ENCODE measurements at places on chromosomes 6 and 20.

DNA sequence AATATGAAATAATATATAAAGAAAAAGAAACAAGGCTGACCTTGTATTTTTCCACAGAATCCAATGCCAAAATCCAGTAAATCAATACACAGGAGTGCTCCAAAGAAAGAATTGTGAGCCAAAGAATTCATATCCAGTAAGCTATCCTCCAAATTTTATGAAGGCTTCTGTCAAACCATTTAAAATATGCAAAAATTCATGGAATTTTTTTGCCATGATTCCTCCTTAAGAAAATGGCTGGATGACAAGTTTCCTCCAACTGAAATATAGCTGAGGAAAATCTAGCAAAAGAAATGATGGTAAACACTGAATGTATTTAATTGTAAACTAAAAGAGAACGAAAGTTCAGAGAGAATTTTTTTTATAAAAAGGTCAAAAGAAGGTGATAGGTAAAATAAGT, 290.3 kb downstream of the UBE3D start:
- no peak for DNase-seq

GRCh38 chr6:3816251-3816650, 32.9 kb upstream of the FAM50B start:
- DNase-seq = no peak

DNA sequence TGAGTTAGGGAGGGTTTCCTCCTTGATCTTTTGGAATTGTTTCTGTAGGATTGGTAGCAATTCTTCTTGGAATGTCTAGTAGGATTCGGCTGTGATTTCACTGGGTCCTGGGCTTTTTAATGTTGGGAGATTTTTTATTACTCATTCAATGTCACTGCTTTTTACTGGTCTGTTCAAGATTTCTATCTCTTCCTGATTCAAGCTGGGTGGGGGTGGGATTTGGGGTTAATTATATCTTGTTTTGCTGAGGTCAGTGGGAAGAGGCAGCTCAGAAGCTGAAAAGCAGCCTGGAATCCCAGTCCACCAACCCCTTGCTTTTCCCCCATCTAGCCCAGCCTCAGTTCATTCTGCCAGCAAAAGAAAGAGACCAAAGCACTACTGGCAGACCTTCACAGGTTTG, 39.6 kb downstream of the SUMO4 start:
- DNase-seq = no peak

DNA sequence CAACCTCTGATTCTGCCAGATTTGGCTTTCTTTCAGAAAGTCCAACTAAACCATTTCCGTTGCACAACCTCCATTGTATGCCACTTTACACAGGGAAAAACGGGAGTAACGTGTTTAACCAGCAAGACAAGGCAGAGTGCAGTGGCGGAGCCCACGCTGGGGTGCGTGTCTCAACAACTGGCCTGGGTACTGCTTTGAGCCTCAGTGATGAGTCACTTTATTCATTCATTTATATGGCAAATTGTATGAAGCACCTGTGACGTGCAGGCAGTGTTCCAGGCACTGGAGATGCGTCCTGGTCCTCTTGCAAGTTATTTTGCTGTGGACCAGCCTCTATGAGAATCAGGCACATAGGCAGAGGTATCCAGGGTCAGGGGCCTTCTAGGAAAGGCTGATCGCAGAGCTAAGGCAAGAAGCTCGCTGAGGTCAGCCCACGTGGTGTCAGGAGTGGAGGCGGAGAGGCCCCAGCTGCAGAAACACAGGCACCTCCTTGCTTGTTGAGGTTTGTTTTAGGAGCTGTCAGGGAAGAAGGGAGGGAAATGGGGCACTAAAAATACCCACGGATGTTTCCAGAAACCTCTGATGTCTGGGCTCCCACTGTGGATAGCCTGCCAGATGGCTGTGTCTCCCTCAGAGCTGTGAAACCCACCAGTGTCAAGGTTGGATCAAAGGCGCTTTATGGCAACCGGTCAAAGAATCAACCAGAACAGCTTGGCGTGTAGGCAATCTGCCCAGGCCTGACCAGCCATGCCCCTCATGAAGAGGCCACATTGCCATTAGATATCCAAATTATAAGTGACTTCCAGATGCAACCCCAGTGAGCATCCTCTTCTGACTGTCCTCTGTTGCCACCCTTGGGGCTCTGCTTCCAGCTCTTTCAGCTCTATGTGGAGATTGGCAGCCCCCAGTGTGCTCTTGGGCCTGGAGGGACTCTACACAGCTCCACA, 157.2 kb downstream of the CD83 start:
- no peak for DNase-seq

DNA sequence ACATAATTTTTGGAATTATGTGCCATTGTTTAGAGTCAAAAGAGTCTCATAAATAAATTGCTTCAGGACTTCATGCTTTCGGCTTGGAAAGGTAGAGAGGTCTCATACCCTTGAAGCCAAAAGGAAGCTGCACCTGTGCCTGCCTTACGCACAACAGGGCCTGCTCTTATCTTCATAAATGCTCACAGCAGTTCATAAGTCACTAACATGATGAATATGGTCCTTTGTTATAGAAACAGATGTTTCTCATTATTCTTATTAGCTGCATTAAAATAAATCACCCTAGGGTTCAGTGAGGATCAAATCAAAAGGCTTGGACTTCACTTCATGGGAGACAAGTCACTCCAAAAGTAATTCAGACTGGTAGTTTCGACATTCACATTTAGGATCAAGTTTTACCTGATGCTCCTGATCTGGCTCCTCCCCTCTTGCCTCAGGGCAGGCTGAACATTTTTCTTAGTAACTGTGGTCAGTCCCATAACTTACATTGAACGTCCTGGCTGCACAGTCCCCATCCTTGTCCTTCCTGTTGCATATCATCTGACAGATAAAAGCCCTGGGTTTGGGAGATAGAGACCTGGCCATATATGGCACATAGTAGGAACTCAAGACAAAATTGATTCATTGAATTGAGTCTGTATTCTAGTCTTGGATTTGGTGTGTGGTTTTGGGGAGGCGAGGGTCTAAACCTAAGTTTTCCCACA, 20.7 kb upstream of the SH3BGRL2 start:
- no peak for DNase-seq

DNA sequence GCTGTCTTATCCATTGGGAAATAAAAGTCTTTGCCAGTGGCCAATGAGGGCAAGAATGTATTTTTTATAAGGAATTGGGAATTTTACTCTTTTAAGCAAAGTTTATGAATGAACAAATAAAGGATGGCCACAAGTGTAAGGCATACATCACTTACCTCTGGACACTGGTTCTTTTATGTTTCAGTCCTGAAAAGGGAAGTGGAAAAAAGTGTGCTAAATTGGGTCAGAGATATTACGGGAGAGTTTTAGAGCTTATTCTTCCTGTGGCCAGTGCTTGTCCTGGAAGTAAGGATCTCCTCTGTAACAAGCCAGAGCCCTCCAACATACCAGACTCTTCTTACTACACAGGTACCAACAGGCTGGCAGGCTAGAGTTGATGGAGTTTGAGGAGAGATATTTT, 22.5 kb upstream of the RIPK1 start:
- no peak for DNase-seq

- DNase-seq = no peak
Observed at GRCh38 chr20:3854462-3854871, 7.8 kb downstream of the MAVS start.

DNA sequence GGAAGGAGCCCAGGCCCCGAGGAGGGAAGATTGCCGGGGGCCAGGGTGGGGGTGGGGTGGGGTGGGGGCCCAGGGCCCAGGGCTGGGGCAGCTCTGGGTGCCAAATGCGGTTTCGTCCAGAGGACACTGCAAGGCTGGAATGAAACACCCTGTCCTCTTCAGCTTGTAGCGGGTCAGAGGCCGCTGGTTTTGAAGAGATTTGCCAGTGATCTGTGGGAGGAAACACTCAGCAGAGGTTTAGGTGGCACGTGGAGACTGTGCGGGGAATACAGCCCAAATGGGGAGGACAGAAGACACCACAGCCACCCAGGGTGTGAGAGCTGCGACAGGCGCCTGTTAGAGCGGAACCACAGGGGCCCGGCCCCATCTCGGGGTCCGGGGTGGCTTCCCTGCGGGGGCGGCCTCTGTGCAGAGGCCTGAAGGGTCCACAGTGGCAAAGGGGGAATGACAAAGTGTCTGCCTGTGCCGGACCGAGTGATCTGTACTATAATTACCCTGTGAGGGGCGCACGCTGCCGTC, 29.2 kb downstream of the FRMD1 start:
- no peak for DNase-seq

DNA sequence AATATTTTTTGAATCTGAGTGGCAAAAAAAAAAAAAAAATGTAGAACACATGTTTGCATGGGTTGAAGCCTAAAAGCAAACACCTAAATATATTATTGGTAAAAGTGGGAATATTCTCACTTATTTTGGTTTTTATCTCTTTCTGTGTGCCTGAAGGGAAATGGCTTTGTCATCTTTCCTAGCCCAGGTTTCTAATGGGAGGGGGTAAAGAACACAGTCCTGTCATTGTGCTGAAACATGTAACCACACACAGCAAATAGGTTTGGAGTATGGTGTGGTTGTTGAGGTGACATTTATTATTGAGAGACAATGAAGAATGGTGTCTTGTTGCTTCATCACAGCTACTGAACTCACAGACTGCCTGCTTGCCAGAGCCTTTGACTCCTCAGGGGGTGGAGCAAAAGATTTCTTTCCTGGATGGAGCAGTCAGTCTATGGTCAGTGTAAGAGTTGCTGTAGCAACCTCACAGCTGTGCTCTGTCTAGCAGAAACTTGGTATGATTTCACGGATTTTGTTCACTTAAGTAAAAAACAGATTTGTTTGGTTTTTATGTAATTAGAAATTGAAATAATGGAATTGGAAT, 70.2 kb downstream of the CEP57L1 start:
- DNase-seq = no peak

- no peak for DNase-seq
Observed at GRCh38 chr6:82597201-82597600, 233.6 kb downstream of the TPBG start.

DNA sequence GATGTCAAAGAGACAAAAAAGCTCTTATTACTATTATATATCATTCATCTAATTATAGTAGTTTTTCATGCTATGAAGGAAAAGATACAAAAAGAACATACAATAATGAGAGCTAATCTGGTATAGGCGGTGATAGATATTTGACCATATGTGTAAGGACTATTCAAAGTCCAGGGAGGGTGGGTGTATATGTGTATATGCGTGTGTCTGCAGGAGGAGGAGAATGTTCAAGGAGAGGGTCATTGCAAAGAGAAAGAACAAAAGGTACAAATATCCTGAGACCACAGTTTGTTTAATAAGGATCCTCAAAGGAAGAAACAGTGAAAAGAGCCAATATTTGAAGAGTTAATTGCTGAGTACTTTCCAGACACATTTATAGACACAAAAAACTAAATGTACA, 1288.6 kb upstream of the CITED2 start:
- no peak for DNase-seq

GRCh38 chr6:95321126-95321525, 256.2 kb upstream of the MANEA start:
- no peak for DNase-seq

DNA sequence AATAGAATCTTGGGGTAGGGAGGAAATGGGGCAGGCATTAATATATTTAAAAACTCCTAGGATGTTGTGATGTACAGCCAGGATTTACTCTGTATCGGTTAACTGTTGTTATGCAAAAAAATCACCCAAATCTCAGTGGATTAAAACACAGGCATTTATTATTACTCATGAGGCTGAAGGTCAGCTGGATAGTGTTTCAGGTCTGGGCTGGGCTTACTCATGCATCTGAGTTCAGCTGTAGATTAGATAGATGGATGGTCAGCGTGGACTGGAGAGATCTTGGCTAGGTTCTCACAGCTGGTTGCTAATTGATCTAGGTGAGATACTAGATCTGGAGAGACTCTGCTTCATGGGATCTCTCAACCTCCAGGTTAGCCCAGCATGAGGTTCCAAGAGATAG, 131.4 kb downstream of the BTBD3 start:
- no peak for DNase-seq

GRCh38 chr20:44908987-44909871, 631 bp upstream of the PABPC1L start:
- no peak for DNase-seq

- no peak for DNase-seq
Observed at GRCh38 chr6:35280903-35281302, 16.7 kb upstream of the DEF6 start.

DNA sequence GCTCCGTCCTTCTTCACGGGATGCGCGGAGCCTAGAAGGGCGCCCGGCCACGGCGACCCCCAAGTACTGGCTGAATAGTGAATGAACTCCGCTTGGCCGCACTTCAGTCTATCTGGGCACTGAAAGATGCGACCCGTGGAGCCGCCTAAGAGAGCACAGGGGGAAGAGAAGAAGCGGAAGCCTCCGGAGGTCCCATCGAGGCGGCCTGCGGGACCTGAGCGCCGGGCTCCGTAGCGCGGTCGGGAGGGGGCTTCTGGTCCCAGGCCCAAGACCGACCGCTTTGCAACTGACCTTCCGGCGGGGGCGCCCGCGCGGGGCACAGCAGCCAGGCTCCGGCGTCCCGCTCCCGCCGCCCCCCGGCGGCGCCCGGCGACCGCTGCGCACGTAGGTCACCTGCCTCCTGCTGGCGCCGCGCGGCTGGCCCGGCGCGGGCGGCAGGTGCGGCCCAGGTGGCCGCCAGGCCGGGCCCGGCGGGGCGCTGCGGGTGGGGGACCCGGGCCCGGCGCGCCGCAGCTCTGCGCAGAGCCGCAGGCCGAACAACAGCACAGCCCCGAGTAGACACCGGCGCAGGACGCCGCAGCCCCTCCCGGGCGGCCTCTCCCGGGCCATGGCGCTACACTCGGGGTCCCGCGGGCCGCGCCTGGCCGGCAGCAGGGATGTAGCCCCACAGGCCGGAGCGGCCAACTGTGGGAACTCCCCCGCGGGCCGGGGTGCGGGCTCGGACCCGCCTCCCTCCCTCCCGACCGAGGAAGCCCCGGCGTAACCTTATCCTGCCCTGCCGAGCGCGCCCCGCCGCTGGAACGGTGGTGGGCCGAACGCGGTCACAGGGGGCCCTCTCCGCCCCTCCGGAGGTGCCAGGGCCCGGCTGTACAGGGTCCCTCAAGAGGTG, at the start of gene METTL24:
METTL24 (minus strand) TSS at position 686 of the 889 bp plus-strand sequence; CDS start at position 609, 77 bp downstream.
- DNase-seq = no peak

- DNase-seq = no peak
Observed at GRCh38 chr6:124536157-124536841, 425.9 kb upstream of the RNF217 start.

- no peak for DNase-seq
Observed at GRCh38 chr6:142735204-142735603, 209.8 kb downstream of the HIVEP2 start.

DNA sequence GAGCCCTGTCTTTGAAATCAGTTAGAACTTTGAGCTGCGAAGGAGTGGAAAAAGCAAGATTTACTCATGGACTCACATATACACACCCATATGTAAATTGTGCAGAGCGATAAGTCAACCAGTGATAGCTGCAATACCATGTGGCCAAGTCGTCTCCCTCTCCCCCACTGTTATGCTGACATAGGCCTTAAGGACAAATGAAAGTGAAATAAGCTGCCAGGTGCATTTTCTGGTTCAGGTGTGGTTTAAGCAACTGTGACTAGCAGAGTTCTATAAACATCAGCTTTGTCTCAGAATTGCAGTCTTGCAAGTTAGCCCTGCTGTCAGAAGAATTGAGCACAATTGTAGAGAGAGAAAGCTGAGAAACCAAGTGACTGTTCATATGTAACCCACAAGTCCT, 9.6 kb downstream of the FAM83B start:
- no peak for DNase-seq

Measured in left forelimb (tissue), 1 donor.